Aorta (tissue), 5 donors: ENCODE measurements at places on chromosomes 11 and 22. TPM values are rescaled to one million over a fixed set of nuclear protein-coding genes. Genes with fewer than 3 reads are reported as not detected.
A peak's percentile ranks its signal among the peaks of the same experiment; 100 is the strongest.

- no peaks in the 10 kb centered on the region for H3K27me3 ChIP-seq
- DNase-seq = no peak
- peaks cover 2% of the 10 kb centered on the region for H3K4me1 ChIP-seq
- H3K36me3 ChIP-seq = no peaks in the 10 kb centered on the region
Observed at GRCh38 chr11:9462172-9462799, 1.5 kb downstream of the ZNF143 start.

DNA sequence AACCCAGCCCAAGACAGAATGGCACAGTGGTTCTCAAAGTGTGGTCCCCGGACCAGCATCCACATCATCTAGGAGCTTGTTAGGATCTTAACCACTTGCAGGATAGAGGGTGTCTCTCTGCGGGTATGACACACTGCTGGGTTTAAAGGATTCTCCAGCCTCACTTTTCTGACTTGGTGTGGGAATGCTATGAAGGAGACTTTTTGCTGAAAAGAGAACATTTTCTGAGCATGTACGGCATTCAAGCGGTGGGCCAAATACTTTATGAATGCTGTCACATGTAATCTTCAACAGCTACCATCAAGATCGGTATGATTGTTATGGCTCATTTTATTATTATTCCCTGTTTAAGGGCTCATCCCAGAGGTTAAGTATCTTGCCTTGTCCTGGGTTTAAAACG, 1.8 kb upstream of the CD82 start:
- H3K36me3 ChIP-seq = no peaks in the 10 kb centered on the region
- H3K27me3 ChIP-seq = no peaks in the 10 kb centered on the region
- H3K27ac ChIP-seq = peak overlapping the region; percentile 90
- DNase-seq = no peak
- no peak overlapping the region for H3K4me3 ChIP-seq

The APOL5 gene
- total RNA-seq = not detected

GRCh38 chr11:115656041-115656440, 151.8 kb upstream of the CADM1 start:
- H3K27ac ChIP-seq = no peak overlapping the region
- no peaks in the 10 kb centered on the region for H3K4me1 ChIP-seq
- H3K27me3 ChIP-seq = no peaks in the 10 kb centered on the region
- no peak for DNase-seq
- H3K4me3 ChIP-seq = no peak overlapping the region

The OR8B2 gene
- not detected for total RNA-seq
